ENCODE measurements at places on chromosomes 2 and 18. TPM values are rescaled to one million over a fixed set of nuclear protein-coding genes. Genes with fewer than 3 reads are reported as not detected.

Gene SRBD1
- 7.3 TPM for total RNA-seq

Gene ERCC3
- total RNA-seq = 42.6 TPM

Gene NEU2
- total RNA-seq = not detected

Gene AOX1
- total RNA-seq = 4.7 TPM

Gene GCKR
- 0.36 TPM for total RNA-seq

Gene SERPINB2
- total RNA-seq = not detected
